Cortex of kidney (tissue), 1 donor: ENCODE measurements at places on chromosomes 3 and 15.

DNA sequence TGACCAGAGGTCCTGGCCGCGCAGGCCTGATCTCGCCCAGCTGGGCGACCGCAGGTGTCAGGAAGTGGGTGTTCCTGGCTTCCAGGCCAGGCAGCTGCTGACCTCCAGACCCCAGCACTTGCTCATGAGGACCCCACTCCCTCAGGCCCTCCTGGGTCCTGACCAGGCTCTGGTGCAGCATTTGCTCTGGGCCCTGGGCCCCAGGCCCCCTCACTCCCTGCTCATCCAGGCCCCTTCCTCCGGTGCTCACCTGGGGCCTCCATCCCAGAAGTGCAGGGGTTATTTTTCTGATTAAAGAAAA lies 7.7 kb upstream of the ROPN1B start:
- no peak for DNase-seq

DNA sequence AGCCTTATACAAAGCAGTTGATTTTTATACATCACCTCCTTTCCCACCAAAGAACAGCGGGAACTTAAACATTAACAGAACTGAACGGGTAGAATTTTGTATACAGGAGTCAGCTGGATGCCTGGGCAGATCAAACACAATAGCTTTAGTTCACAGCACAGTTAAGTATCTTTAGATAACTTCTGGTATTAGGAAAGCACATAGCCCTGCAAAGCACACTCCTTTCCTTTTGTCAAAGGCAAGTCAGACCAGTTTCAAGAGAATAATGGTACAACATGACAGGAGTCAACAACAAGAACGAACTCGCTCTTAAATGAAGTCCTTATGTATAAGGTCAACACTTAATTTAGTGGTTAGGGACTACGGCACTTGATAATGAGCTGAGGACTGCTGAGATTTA lies 26.3 kb downstream of the ABCC5 start:
- DNase-seq = no peak

- no peak for DNase-seq
These were observed 171.1 kb upstream of the CCDC54 start for GRCh38 chr3:107206141-107206540.

DNA sequence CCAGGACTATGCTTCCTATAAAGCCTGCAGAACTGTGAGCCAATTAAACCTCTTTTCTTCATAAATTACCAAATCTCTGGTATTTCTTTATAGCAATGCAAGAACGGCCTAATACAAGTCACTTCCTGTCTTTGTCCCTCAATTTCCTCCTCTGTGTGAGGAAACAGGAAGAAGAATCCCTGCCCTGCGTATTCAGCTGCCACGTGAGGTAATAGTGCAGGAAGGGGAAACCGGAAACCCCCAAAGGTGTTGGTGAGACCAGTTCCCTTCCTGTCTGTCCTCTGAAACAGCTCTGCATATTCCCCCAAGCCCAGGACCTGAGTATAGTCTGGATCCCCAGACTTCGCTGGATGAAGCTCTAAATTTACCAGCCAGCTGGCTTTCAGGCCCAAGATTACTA lies 18.1 kb upstream of the PTPN23 start:
- no peak for DNase-seq

GRCh38 chr3:128341659-128342395 lies 124.9 kb downstream of the DNAJB8 start:
- no peak for DNase-seq

- DNase-seq = no peak
These were observed 108.5 kb downstream of the SYNPR start for GRCh38 chr3:63386568-63386967.

DNA sequence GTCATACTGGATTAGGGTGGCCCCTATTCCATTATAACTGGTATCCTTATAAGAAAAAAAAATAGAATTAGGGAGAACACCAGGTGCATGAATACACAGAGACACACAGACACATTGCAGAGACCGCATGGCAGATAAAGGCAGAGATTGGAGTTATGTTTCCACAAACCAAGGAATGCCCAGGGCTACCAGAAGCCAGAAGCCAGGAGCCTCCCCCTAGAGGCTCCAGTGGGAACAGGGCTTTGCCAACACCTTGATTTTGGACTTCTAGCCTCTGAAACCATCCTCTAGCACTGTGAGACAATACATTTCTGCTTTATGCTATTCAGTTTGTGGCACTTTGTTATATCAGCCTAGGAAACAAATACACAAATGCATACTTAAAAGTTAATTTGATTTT lies 10.4 kb downstream of the GOLM2 start:
- DNase-seq = no peak

DNA sequence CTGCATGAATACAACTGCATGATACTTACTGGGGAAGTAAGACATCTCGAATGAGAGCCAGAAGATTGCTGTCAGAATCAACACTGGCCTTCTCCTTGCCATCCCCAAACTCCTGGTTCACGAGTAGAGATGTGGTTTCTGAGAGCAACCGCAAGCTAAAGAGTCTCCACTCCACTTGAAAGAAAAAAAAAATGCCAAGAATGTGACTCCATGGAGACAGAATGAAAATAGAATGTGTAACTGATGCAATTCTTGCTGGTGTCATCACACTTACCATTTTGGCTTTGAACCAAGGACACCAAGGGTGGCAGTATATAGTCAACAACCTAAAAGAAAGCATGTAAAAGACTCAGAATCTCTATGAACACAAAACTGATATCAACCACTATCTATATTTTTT lies 280.4 kb downstream of the ULK4 start:
- DNase-seq = no peak

DNA sequence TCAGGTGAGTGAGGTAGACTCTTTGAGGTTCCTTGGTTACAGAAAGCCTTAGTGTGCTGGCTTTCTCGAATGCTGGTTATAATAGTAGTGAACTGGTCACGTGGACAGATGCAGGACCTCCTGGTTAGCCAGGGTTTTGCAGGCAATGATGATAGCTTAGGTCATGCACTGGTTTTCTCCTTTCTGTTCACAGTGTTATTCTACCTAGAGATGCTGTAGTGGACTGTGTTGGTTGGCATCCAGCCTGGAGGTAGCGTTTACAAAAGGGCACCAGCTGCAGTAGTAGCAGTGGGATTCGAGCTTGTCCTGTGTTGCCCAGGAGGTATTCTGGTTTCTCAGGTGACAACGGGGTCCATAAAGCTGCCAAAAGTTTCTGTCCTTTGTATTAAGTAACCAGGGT lies 27.0 kb downstream of the PCCB start:
- DNase-seq = no peak

- DNase-seq = no peak
These were observed 169.7 kb downstream of the PLCL2 start for GRCh38 chr3:17054301-17054981.

DNA sequence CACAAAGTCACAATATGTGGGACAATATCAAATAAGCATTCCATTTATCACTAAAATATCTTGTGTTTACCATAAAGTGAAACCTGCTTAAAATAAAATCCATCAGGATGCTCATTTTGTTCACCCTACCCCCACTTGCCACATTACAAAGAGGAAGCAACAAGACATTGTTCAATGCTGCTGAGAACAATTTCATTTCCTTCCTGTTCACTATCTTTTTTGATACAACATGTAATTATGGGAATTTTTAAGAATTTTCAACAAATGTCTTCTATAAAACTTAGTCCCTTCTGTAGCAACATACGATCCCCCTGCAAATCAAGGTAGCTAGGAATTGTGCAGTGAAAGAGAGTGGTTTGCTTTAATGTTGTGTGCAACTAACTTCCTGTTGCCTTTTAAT lies 34.9 kb upstream of the GPR160 start:
- no peak for DNase-seq

GRCh38 chr3:13424141-13424844 lies 4.2 kb upstream of the NUP210 start:
- no peak for DNase-seq

GRCh38 chr3:138395865-138396751 lies 38.3 kb upstream of the ESYT3 start:
- no peak for DNase-seq

GRCh38 chr3:56725175-56725574 lies 42.1 kb upstream of the TASOR start:
- no peak for DNase-seq

GRCh38 chr15:92393071-92393979 lies at the start of gene ST8SIA2:
Gene ST8SIA2 (plus strand): TSS chr15:92393881. CDS start chr15:92394065, 184 bp downstream.
- DNase-seq = no peak

- no peak for DNase-seq
These were observed 4.5 kb downstream of the RAB7A start for GRCh38 chr3:128730471-128730870.

DNA sequence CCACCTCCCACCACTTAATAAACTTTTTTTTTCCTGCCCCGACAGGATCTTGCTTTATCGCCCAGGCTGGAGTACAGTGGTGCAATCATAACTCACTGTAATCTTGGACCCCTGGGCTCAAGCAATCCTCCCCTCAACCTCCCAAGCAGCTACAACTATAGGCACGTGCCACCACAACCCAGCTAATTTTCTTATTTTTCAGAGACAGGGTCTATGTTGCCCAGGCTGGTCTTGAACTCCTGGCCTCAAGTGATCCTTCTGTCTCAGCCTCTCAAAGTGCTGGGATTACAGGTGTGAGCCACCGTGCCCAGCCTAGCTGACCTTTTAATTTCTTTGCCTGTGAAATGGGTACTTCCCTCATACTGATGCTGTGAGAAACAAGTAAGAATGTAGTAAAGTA lies 3.9 kb upstream of the C15orf40 start:
- no peak for DNase-seq

DNA sequence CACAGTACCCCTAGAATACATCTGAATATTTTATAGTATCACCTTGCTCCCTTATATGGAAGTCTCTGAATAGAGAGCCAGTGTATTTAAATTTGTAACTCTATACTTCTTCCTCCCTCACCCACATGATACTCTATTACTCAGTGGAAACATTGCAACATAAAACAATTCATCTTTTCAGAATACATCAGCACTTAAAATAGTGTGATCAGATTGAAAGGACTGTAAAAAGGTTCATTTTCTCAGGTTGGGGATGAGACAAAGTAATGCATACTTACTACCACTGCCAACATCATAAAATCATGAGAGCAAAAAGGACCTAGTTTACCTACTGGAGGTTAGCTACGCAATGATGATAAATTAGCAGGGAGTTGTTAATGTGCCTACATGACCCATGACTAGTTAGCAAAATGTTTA lies 13.8 kb upstream of the THRB start:
- no peak for DNase-seq
